H7 (cell line): ENCODE measurements at places on chromosomes 6 and 20. TPM values are rescaled to one million over a fixed set of nuclear protein-coding genes. Genes with fewer than 3 reads are reported as not detected.

DNA sequence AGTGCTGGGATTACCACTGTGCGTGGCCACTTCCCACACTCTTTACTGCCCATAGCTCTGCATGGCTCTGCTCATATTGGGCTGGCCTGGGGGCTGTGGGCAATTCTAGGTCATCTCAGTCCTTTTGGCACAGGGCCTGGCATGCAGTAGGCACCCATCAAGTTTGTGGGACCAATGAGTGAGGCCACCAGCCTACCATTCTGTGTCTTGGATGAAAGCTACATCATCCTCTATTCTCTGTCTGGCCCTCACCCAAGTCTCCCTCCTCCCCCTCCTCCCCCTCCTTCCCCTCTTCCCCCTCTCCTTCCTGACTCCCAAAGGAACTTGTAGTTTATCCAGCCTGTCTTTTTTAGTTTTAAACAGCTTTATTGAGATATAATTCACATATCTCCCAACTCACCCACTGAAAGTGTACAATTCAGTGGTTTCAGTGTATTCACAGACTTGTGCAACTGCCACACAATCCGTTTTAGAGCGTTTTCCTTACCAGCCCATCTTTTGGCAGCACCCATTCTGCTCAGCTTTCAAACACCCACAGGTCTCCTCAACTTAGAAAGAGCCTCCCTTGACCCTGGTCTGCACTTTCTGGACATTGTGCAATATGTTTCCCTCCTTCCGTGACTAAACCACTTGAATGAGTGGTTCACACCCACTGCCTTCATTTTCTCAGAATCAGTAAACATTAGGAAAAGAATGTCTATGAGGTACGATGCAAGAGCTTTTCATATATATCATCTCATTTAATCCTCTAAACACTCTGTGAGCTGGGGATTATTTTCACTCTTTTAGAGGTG lies 21.5 kb upstream of the MRPS18A start:
- no peak for DNase-seq

DNA sequence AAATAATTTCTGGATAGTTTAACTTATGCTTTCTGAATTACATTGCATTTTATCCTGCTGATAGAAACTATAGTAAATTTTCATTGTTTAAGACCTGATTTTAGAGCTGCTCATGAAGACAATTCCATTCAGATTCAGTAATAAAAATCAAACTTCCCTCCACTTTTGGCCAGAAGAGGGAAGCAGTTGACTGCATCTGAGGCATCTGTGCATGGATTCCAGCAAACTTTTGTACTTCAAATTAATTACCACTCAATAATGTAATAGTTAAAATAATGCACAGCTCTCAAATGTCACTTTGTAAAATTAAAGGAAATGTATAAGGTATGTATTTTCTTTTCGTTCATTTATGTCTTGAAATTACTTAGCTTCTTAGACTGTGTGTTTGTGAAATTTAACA lies 64.2 kb upstream of the SLC35B3 start:
- DNase-seq = peak; percentile 0

The CLPSL2 gene
- 4.2 and 10.8 TPM in 2 replicates for total RNA-seq

The KIZ gene
- total RNA-seq = 18.0 and 39.6 TPM in 2 replicates

DNA sequence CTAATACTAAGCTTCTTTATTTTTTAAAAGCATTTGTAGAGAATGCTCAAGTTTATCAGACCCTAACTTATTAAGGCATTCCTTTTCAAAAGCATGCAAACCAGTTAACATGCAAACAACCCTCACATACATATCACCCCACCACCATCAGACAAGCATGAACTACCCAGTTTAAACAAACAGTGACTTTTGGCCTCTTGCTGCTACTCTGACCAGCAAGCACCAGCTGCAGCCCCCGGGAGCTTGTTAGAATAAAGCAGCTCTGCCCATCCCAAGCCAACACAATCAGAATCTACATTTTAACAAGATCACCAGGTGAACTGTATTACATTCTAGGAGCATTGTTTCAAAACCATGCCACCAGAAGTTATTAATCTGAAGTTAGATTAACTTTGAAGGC lies 5.9 kb upstream of the NUP153 start:
- no peak for DNase-seq

The COQ3 gene
- total RNA-seq = 10.1 and 11.7 TPM in 2 replicates

The PXT1 gene
- 0.03 TPM in 1 of 2 replicates, not detected in the other for total RNA-seq
